ENCODE measurements at places on chromosomes 12 and 14.

DNA sequence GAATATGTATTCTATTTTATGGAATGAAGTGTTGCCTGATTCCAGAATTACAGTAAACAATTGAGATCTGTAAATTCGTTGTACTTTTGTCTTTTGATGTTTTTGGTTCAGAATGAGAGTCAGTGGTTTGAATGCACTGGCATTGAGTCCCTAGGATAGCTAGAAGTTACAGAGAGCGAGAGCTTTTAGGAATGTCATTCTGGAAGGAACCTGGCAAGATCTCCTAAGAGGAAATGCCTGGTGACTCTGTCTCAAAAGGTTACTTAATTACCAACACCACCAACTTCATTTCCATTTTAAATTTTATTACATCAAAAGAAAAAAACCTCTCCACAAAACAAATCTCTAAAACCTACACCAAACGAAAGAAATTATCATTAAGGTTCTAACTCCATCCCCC is 6.0 kb upstream of the CEBPE start:
- no peak for DNase-seq

- no peak for DNase-seq
Observed at GRCh38 chr12:59580050-59580449, 15.8 kb upstream of the SLC16A7 start.

GRCh38 chr12:15001733-15002382 is 29.0 kb downstream of the PDE6H start:
- no peak for DNase-seq

GRCh38 chr14:42671636-42672035 is 1065.0 kb downstream of the LRFN5 start:
- DNase-seq: no peak

DNA sequence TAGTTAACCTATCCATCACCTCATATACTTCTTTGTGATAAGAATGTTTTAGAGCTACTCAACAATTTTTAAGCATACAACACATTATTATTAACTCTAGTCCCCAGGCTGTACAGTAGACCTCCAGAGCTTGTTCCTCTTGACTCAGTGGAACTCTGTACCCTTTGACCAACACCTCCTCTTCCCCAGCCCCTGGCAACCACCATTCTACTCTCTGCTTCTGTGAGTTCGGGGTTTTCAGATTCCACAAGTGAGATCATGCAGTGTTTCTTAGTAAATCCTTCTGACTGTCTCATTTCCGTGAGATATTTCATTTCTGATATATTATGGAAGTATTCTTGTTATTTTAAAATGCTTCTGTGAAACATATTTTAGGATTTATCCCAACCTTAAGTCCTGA is 200.7 kb downstream of the PCNX1 start:
- no peak for DNase-seq

DNA sequence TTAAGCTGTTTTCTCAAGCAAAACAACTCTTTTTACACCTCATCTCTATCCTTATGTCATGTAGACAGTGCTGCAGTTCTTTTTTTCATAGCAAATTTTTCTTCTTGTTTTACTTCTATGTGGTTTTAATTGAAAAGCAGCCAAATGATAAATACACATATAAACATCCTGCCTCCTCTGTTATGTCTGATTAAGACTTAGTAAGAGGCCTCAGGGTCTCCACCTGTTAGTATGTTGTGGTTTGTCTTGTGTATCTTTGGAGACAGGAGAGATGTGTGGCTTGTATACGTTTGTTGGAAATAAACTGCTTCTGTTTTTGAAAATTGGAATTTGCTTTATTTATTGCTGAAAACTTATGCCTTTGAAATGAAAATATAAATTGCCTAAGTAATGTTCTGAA is 32.0 kb downstream of the PEX5 start:
- no peak for DNase-seq

GRCh38 chr14:87152693-87153092 is 840.3 kb downstream of the GALC start:
- DNase-seq: no peak

DNA sequence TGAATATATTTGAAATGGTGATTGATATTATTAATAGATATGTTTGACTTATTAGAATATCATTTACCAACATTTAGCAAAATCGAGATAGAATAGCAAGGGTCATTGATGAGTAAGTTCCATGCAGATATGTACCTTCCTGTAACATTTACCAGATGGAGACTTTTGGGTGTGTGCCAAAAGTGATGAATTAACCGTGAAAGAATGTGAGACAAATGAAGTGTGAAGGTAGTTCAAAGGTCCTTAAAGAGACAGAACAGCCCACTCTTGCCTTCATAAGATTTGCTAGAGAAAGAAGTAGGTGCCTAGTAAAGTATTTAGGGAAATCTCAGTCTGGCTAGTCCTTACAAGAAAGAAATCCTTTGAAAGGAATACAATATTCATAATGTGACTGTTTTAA is 45.5 kb downstream of the FGD4 start:
- no peak for DNase-seq

DNA sequence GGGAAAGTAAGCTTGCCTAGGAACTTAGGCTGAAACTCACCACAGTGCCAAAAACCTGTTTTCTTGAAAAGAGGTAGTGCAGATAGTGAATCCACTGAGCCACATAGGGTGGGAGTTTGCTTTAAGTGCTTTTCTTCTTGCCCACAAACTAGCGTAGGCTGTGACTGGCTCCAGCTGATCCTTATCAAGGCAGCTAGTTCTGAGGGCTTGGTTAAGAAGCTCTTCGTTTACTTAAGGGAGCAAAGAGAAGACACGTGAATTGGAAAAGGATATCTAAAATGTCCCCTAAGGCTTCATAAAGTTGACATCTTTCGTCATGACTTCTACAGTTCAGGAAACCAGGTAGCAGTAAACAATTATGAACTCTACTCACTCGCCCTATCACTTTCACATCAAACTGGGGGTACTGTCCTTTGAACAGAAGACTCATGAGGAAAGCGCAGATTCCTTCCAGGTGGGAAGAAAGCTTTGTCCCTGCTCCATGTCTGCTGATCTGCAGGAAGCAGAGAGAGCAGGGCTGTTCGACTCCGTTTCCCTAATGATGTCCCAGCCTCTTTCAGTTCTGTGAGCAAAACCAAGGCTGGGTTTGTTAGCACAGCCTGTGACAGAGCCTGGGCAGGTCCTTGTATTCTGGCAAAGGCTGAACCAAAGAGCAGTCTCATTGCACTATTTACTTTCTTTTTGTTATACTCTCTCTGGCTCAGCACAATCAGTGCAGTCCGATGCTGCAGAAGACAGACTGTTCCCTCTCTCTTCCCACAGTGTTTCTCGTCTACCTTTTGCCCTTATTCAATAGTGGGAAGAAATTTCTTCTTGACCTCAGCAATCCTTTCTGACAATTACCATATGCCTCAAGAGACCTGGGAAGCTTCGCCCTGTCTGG is 93.5 kb upstream of the ETV6 start:
- DNase-seq: no peak

- DNase-seq: no peak
Observed at GRCh38 chr12:130213249-130213648, 51.0 kb downstream of the FZD10 start.

- DNase-seq: no peak
Observed at GRCh38 chr12:8050600-8051250, 15.4 kb downstream of the C3AR1 start.

DNA sequence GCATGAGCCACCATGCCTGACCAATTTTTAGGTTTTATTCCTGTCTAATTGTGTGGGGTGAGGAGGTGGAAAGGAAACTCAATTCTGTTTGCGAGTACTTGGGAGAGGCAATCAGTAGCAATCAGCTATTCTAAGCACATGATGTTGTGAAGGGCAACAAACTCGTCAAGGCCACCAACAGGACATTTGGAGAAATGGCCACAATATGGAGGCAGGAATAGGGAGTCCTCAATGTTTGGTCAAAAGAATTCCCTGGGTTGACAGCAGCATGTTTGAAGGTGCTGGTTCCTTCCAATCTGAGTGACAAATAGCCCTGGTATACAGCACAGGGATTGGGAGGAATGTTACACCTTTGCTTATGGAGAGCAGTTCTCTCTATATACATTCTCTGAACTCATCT is 32.7 kb upstream of the USP44 start:
- DNase-seq: no peak

DNA sequence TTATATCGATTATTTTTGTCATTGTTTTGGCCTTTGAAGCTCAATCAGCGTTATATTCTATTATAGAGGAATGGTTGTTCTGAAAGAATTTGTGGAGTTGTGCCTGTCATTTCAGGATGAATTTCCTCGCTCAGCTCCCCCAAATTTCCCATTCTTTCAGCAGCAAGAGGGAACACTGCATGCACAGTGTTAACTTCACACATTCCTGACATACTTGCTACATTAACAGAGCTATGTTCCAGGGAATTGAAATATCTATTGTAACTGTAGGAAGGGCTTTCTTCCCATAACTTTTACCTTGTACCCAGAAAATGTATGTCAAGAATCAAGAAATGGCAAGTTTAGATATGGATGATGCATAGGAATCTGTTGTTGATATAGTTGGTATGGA is 379.0 kb downstream of the LRIG3 start:
- no peak for DNase-seq

- DNase-seq: no peak
Observed at GRCh38 chr12:105933671-105934665, 204.8 kb downstream of the NUAK1 start.

DNA sequence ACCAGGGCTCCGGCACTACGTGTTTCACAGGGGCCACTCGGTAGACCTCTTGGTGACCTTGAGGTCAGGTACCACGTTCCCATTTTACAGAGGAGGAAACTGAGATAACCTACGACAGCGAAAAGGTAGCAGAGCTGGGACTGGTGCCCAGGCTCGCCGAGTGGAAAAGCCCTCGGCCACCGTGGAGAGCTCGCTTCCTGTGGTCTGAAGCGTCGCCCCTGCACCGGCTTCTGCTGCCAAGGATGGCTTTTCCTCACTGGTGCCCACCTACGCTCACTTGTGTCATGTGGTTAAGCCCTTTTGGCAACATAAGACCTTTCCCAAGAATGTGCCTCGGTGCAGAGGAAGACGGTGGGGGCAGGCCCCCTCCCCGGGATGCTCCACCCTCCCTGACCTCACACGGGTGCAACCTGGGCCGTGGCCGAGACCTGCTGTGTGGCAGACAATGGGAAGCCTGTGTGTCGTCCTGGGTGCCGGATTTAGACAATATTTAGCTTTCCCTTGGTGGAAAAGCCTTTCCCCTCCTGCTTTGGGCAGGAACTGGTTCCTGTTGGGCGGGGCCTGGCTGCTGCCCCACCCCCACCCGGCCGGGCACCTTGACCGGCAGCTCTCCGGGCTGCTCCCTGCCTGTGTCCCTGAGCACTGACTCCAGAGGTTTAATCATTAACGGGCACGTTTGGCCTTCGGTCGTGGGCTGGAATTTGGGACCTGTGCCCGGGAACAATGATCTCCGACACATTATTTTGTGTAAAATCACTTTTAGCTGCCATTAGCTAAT is 32.4 kb upstream of the PPP1R13B start:
- DNase-seq: no peak

GRCh38 chr12:104680070-104680469 is 223.3 kb downstream of the CHST11 start:
- DNase-seq: no peak

- DNase-seq: peak; percentile 55
Observed at GRCh38 chr12:132320767-132321211, 8.6 kb downstream of the GALNT9 start.

DNA sequence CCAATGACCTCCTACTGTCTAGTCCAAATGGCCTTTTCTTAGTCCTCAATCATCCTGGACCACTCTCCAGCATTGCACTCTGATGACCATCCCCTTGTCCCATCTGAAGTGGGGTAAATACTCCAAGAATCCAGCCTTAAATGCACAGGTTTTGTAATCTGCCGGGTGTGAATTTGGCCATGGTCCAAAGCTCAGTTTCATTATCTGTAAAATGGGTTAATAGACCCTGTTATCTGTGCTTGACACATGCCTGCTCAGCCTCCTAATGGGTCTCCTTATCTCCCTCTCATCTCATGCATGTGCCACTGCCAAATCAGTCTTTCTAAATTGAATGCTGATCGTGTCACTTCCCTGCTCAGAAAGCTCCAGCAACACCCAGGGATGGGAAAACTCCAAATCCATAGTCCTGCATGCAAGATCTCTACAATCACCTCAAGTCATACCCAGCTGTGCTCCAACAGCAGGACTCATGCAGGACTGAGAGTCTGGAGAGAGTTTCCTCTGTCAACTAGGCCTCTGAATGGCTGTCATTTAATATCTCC is 22.3 kb downstream of the LGR5 start:
- DNase-seq: no peak

- DNase-seq: no peak
Observed at GRCh38 chr14:91889477-91890211, 22.3 kb upstream of the TC2N start.

DNA sequence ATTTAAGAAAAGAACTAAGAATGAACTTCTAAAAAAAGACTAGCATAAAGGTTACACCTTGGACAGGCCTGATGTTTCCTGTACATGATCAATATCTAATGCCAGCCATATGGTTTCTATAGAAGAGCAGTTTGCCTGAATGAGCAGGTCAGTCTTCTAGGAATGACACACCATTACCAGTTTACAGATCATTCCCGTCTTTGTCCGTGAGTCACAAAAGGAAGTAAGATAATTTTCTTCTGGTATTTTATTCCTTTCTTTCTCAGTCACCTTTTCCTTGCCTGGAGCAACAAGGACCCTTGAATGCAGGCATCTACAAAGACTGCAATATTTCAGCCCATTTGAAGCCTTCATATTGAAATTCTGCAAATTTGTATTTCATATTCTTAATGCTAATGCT is 44.6 kb upstream of the CNTN1 start:
- no peak for DNase-seq

DNA sequence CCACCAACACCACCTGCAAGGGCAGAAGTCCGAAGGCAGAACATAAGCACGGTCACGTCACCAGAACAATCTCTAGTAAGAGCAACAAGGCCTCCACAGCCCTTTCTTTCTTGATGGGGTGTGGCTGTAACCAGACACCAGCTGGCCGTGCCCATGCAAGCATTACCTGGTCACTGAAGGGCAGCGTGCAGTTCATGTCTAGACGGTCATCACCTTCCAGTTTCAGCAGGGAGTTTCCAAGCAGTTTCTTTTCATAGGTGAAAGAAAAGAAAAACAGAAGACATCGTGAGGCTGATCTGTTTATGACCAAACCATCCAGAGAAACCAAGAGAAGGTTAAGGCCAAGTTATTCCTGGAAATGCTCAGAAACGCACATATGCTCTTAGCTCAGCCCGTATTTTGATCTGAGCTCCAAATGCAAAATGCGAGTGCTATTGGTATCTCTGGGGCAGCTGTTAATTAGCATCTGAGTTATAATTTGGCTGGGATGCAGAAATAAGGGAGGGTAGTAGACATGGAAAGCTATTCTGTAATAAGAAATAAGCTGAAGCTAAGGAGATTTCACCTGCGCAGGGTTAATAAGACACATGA is 42.5 kb downstream of the PRKAB1 start:
- DNase-seq: no peak

GRCh38 chr14:58368956-58369355 is 26.8 kb upstream of the TOMM20L start:
- DNase-seq: no peak

DNA sequence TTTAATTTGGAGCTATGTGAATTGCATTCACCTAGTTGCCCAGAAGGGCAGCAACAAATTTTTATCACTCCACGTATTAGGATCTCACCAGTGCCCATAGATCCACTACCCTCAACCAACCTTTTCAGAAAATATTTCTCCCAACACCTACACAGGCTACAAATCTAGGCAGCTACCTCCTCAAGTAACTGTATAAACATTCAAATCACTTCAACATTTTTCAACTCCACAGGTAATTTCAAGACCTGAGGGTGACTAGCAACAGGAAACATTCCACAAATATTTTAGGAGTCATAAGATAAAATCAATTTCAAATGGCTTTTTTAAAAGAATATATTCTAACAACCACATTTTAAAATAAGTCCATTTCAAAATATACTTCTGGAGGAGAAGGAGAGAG is 12.9 kb downstream of the PHLDA1 start:
- DNase-seq: no peak

- DNase-seq: no peak
Observed at GRCh38 chr14:77046721-77047120, 18.2 kb upstream of the IRF2BPL start.
